Suppressor macrophage (primary cell): ENCODE measurements at places on chromosomes 3 and 15.
A peak's percentile ranks its signal among the peaks of the same experiment; 100 is the strongest.

GRCh38 chr3:133187870-133188379 lies 149.7 kb downstream of the TMEM108 start:
- DNase-seq = no peak

- DNase-seq = no peak
These were observed 216.1 kb downstream of the MTHFS start for GRCh38 chr15:79680720-79681119.

DNA sequence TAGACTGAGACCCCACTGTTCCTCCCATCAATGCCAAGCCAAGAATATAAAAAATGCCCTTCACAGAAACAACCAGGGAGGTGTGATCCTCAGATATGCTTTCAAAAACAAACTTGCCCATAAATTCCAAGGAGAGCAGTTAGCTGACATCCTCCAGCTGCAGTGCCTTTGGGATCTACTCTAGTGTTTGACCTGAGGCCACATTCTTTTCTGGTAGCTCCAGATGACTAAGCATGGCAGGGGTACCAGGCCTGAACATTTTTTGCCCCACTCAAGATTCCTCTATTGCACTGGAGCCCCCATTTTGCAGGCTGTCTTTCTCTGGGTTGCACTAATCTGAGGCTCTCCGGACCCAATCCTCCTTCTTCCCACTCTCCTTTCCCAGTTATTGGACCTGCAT lies 27.9 kb upstream of the ACP3 start:
- no peak for DNase-seq

GRCh38 chr15:71788646-71789579 lies 21.4 kb upstream of the NR2E3 start:
- no peak for DNase-seq

- peak; percentile 47 for DNase-seq
These were observed 28.2 kb downstream of the NEK4 start for GRCh38 chr3:52742418-52743041.

DNA sequence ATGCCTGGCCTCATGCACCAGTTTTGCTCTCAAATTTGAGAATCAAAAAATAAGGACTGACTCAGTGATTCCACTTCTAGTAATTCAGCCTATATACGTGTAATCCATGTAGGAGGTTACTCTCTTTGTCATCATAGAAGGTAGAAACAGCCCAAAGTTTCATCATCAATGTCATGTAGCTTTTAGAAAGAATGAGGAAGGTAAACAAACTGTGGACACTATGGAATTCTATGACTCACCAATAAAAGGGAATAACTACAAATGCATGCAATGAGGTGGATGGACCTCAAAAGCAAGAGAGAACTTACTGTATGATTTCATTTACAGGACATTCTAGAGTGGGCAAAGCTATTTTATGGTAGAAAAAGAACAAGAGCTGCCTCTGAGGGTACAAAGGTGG lies 93.2 kb upstream of the LRIG1 start:
- peak; percentile 27 for DNase-seq

DNA sequence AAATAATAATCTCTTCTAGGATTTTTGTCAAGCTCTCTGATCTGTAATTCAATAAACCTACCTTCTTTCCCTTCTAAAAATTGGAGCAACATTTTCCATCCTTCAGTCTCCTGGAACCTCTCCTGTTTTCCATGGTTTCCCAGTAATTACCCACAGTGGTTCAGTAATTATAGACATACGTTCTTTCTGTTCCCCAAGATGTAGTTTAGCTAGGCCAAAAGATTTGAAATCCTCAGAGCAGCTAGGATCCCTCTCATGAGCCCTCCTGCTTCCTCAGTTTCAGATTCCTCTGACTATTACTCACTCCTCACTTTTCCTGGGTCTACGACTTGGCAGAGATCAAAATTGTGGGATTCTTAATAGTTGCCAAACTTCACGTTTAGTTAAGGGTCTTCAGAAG lies 76.9 kb upstream of the IGSF10 start:
- no peak for DNase-seq

- DNase-seq = no peak
These were observed 2.4 kb downstream of the NEDD4 start for GRCh38 chr15:55990998-55991397.

DNA sequence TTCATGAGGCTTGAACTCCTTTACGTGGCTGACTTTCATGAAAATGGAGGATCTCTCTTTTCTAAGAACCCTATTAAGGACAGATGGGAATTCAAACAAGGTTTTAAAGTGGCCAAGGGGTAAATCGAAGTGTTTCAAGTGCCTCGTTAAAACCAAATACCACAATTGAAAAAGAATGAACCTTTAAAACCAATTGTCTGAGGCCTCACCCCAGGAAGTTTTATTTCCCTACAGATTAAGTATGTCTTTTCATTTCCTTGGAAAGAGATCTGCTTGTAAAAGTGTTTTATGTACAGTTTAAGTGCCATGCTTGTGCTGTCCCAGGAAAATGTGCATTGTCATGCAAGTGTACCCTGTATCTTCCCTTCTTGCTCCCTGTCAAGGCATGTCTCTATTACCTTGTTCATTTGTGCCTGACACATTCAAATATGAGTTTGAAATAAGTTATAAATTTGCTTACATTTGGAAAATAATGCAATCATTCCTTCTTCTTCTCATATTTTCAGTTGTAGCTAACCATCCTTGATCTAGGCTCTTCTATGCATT lies 138.7 kb downstream of the ZPLD1 start:
- DNase-seq = no peak

DNA sequence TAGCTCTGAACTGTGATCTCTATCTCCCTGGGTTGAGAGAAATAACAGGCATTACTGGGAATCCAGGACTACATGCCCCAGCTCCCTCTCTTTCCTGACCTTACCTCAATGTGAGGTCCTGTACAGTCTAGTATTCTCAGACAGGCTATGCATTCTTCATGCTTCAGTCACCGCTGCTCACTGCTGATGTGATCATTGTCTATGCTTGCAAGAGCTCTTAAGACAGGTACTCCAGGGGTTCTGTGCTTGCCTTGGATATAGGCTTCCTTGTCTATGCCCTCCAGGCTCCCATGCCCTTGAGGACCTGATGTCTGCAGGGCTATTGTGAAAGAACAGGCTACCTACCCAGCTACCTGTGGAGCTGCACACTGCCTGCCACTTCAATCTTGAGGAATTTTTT lies 183.6 kb downstream of the MBNL1 start:
- no peak for DNase-seq

- peak; percentile 5 for DNase-seq
These were observed 6.3 kb upstream of the SCN5A start for GRCh38 chr3:38655708-38656300.

GRCh38 chr3:33318710-33319380 lies 41.6 kb downstream of the FBXL2 start:
- DNase-seq = peak; percentile 11
